ENCODE measurements at places on chromosomes 11 and 22.

GRCh38 chr11:762421-763072 lies 14.7 kb downstream of the GATD1 start:
- DNase-seq, result no peak

DNA sequence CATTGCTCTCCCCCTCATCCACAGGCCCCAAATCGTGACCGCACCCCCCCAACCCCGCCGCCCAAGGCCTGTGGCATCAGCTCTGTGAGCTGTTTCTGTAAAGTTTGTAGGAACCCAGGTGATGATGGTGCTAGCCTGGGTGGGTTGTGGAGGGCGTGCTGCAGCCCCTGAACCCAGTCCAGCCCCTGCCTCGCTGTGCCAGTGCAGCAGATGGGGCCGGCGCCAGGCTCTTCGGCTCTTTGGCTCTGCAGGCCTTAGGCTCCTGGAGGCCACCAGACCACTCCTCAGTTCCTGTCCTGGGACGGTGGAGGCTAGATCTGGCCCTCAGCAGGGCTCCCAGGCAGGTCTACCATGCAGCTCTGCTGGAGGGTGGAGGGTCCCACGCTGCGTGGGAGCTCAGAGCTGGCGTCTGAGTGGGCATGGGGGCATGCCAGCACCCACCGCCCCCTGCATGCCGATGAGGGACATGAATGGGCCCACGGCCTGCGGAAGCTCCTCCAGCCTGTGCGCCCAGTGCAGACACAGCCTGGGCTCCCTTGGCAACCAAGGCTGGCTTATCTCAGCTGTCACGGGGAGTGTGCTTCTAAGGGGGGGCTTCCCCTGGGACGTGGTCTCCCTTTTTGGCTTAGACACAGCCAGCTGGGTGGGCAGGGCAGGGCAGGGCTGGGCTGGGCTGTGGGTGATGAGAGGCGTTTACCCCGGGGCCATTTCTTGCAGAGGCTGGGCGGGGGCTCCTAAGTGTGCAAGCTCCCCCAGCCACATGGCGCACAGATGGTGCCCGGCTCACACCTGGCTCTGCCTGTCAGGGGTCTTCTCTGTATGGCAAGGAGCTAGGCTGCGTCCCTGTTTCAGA lies 1187.6 kb downstream of the BRD1 start:
- DNase-seq, result no peak

DNA sequence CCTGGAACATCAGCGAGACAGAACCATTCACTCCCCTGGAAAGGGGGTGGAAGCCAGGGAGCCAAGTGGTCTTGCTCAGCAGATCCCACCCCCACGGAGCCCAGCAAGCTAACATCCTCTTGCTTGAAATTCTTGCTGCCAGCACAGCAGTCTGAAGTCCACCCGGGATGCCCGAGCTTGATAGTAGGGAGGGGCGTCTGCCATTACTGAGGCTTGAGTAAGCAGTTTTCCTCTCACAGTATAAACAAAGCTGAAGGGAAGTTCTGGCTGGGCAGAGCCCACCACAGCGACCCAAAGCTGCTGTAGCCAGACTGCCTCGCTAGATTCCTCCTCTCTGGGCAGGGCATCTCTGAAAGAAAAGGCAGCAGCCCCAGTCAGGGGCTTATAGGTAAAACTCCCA lies 764.8 kb upstream of the LUZP2 start:
- no peak for DNase-seq

DNA sequence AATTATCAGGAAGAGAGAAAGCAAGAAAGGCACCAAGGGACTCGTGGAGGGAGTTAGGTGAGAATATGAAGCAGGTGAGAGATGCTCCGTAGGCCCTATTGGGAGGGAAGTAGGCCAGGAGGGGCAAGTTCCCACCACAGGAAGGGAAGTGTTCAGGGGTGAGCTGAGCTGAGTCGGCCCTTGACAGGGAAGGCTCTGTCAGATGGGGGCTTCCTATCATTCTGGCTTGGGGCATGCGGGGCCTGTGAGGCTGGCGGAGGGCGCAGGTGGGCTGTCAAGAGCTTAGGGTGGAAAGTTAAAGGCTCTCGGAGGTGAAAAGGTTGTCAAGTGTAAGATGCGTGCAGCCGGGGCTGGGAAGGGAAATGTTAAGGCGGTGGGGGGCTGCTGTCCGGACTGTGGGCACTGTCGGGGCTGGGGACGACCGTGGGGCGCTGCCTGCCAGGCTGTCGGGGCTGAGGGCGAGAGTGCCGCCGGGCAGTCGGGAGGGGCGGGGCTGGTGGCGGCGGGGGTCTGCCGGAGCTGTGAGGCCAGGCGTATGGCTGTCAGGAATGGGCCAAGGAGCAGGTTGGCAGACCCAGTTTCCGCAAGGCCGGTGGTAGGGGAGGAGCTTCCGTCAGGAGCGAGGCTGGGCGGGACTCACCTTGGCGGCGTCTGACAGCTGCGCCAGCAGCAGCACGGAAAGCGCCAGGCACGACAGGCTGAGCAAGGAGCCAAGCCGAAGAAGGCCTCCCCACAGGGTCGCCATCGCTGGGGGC lies 496 bp downstream of the TMEM9B start:
- no peak for DNase-seq

- no peak for DNase-seq
These were observed 56.3 kb upstream of the ZBTB44 start for GRCh38 chr11:130370845-130371590.

DNA sequence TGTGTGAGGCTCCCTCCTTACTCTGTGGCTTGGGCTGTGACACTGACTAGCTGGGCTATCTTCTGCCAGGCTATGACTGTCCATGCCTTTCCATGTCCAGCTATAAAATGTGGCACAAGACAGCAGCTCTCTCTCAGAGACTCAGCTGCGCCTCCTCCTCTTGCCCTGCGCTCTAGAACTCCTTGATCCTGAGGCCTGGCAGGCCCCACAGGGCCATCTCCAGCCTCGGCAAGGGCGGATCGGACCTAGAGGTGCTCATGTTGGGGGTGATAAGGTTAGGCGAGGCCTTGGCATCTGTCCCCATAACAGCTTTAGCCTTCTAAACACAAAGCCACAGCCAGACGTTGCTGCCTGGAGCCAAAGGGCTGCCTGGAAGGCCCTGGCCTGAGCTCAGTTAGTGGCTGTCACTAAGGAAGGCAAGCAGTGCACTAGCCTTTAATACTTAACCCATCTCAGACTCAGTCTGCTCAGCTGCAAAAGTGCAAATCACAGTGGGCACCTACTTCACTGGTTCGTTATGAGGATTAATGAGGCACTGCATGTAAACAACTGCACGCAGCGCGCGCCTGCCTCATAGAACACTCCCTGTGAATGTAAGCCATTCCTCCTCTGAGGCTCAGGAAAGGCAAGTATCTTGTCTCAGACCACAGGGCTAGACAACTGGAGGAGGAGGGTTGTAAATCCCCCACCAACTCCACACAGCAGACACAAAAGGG lies 1.2 kb downstream of the GUCD1 start:
- DNase-seq, result no peak

GRCh38 chr11:44824300-44824704 lies 97.5 kb downstream of the TSPAN18 start:
- peak; percentile 47 for DNase-seq

GRCh38 chr11:90449606-90450005 lies 226.8 kb upstream of the CHORDC1 start:
- no peak for DNase-seq

- no peak for DNase-seq
These were observed 14.9 kb upstream of the ADA2 start for GRCh38 chr22:17234144-17234623.

DNA sequence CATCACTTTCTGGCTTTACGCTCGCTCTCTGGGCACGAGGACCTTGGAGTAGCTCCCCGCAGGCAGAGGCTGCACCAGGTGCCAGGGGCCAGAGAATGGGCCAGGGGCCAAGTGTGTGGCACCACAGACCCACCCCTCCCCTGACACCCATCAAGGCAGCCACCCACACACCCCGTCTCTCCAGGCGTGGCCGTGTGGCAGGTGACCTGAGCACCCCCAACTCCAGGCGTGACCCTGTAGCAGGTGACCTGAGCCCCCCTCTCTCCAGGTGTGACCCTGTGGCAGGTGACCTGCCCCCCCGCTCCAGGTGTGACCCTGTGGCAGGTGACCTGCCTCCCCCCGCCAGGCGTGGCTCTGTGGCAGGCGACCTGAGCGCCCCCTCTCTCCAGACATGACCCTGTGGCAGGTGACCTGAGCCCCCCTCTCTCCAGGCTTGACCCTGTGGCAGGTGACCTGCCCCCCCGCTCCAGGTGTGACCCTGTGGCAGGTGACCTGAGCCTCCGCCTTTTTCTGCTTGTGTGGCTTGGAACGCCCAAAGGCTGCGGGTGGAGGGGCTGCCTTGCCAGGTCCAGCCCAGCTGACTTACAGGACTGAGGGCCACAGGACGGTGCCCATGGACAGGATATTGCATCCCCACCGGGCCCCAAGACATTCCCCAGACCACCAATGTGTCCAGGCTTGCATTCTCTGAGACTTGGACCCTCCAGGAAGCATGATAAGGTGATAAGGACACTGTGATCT lies 667.2 kb downstream of the BRD1 start:
- DNase-seq, result no peak

GRCh38 chr22:48276994-48277867 lies 1514.8 kb downstream of the TBC1D22A start:
- DNase-seq, result no peak

- DNase-seq, result no peak
These were observed 18.5 kb downstream of the GRK3 start for GRCh38 chr22:25582946-25583345.

GRCh38 chr11:24155792-24156191 lies 341.1 kb upstream of the LUZP2 start:
- DNase-seq, result no peak

DNA sequence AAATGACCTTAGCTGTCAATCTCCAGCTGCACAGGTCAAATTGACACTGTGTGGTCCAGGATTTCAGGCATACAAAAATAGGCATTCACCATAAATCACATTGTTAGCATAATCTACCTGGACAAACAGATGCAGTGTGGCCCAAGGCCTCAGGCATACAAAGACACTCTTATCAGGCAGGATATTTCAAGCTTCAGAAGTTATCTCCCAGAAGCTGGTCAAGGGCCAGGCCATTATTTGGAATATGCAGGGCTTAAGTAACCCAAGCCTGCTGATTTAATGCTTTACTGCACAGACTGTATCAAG lies 25.5 kb upstream of the HORMAD2 start:
- DNase-seq, result no peak

DNA sequence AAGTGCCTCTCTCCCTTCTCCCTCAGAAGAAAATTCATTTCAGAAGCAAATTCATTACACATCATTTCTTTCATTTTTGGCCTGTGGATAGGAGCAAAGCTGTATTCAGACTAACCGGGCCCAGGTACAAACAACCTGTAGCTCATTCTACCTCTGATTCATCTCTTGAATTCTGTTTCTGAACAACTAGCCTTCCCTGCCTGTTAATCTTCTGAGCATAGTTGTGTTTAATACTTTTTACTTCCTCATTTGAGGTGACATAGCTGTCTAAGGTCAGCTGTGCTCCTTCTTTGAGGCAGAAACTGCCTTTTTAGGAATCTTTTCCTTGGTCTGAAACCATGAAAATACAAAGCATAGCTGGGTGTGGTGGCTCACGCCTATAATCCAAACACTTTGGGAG lies 12.6 kb upstream of the IL18BP start:
- DNase-seq, result no peak

- DNase-seq, result no peak
These were observed 11.1 kb downstream of the ZP1 start for GRCh38 chr11:60878245-60879101.

DNA sequence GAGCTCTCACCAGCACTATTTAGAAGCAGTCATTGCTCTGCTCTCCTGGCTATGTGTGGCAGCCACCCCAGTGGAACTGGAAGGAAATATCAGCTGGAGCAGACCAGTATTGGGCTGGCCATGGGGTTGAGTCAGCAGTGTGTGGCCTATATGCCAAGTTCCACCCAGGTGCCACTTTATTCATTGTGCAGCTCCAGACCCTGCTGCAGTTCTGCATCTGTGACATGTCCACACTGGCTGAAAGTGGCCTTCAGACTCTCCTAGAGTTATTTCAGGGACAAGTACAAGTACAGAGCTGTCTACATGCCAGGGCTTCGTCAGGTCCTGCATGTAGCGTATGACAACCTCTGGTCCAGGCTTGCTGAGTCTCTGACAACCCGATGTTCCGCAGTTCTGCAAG lies 55.2 kb downstream of the CABIN1 start:
- no peak for DNase-seq

DNA sequence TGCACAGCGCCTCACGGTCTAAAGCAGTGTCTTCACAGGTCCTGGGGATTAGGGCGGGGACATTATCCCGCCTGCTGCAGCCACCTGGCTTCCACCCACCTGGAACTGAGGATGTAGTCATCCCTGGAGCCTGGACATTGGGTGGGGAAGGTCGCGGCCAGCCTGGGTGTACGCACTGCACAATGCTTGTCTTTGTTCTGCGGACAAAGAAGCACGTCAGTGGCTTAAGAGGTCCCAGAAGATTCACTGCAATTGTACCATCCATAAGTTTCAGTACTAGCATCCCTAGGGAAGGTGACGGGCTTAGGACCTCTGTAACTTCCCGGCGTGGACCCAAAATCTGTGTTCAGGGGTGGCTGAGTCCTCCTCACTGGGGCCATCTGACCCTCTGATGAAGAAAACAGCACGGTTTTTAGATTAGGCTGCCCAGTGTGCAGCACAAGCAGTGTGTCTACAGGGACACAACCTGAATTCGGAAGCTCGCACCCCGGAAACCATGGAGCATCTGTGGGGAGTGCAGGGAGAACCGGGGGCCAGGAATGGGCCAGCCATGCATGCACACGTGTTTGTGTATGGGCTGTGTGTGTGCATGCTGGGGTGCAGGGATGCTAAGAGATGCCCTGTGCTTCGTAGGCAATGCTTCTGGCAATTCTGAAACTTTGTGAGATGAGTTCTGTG lies 342.6 kb upstream of the B3GAT1 start:
- no peak for DNase-seq

- DNase-seq, result no peak
These were observed 28.1 kb upstream of the COMT start for GRCh38 chr22:19913337-19913936.

GRCh38 chr11:110818032-110818687 lies 105.9 kb upstream of the ARHGAP20 start:
- DNase-seq, result no peak

GRCh38 chr11:818396-819128 lies at the start of gene PNPLA2:
Gene PNPLA2 (plus strand): TSS chr11:818914. CDS start chr11:819719, 805 bp downstream.
- DNase-seq, result no peak

DNA sequence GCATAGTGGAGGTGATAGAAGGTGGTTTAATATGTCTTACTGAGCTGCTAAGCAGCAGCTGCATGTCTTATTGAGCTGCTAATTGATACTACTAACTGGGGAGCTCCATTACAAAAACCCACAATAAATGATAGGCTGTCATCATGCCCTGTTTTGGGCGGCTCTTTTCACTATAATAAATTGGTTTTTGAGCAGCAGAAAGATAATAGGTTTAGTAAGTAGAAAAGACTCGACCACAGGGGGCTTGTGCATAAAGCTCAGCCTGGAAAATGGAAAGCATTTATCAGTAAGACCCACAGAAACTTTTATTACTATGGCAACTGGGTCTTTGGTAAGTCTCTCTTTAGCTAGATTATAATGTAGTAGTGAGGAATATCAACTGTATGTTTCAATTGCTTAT lies 117.6 kb downstream of the LDLRAD3 start:
- DNase-seq, result no peak

- DNase-seq, result no peak
These were observed 33.5 kb downstream of the LIF start for GRCh38 chr22:30212996-30213441.
